ENCODE measurements at places on chromosomes 11 and 22. TPM values are rescaled to one million over a fixed set of nuclear protein-coding genes. Genes with fewer than 3 reads are reported as not detected.

Gene RFPL3
- total RNA-seq, result not detected

Gene KCNJ4
- total RNA-seq, result 0.35 TPM

Gene C11orf87
- total RNA-seq, result not detected

Gene LARGE2
- 1.6 TPM for total RNA-seq

Gene PSMD13
- 166 TPM for total RNA-seq

Gene C11orf65
- 0.50 TPM for total RNA-seq

Gene MGAT3
- total RNA-seq, result 0.43 TPM

Gene KRTAP5-8
- not detected for total RNA-seq

Gene FZD4
- 1.2 TPM for total RNA-seq

Gene TPBGL
- total RNA-seq, result 0.14 TPM

Gene MMP12
- total RNA-seq, result not detected

Gene BIRC3
- total RNA-seq, result 48.9 TPM

Gene UEVLD
- 22.3 TPM for total RNA-seq

Gene CREB3L1
- total RNA-seq, result 3.8 TPM

Gene APOA5
- not detected for total RNA-seq

Gene OR8A1
- not detected for total RNA-seq
